CD4-positive, alpha-beta T cell (primary cell): ENCODE measurements at places on chromosomes 4 and X.
A peak's percentile ranks its signal among the peaks of the same experiment; 100 is the strongest.

DNA sequence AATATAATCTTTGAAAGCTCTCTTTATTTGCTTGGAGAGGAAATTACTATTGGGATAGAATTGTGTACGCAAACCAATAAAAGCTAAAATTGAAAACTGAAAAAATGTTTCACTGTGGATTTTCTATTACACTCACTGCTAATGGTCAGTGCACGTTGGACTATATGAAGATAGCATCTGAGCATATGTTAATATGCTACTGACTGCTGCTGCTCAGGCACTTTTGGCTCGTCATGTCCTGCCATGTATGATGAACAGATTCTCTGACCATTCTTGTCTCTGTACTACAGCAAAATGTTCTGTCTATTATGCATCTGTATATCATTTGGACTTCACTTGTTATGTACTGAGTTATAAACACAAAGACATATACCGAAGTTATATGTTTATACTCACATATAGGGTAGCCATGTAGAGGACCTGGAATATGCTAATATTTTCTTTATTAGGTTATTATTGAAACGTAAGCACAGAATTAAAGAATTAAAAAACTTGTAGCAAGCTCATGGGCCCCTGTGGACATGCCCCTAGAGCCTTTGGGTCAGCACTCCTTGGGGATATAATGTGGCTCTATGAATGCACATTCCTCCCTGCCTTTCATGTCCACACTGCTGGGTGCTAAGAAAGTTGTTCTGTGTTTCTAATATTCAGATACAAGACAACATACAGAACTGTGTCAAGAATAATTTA, 120.8 kb downstream of the ANK2 start:
- DNase-seq = no peak

- DNase-seq = no peak
Observed at GRCh38 chrX:70592091-70592490, 147.5 kb downstream of the DLG3 start.

GRCh38 chr4:97396097-97396496, 747.2 kb downstream of the STPG2 start:
- no peak for DNase-seq

GRCh38 chr4:112604589-112604988, 32.1 kb downstream of the ZGRF1 start:
- peak; percentile 12 for DNase-seq

DNA sequence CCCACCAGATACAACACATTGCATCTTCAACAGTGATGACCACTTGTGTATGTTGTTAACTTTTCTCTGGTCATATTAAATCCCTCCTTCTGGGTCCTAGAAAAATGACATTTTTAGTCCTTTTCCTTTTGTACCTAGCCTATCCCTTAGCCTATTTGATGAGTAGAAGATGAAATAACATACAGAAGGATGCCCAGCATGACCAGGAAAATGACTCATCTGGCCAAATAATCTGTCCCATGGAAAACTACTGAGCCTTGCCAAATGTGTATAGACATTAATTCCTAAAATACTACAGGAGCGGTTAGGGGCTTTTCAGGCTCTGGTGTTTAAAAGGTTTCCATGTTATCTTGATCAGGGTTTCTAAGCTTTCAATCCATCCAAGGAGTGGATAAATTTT, 129.0 kb upstream of the KCNIP4 start:
- DNase-seq = no peak

GRCh38 chrX:110056419-110056818, 53.5 kb downstream of the TMEM164 start:
- DNase-seq = no peak

GRCh38 chrX:63657821-63658220, 127.2 kb downstream of the ARHGEF9 start:
- DNase-seq = no peak

GRCh38 chr4:105170711-105171110, 24.0 kb downstream of the TET2 start:
- no peak for DNase-seq

DNA sequence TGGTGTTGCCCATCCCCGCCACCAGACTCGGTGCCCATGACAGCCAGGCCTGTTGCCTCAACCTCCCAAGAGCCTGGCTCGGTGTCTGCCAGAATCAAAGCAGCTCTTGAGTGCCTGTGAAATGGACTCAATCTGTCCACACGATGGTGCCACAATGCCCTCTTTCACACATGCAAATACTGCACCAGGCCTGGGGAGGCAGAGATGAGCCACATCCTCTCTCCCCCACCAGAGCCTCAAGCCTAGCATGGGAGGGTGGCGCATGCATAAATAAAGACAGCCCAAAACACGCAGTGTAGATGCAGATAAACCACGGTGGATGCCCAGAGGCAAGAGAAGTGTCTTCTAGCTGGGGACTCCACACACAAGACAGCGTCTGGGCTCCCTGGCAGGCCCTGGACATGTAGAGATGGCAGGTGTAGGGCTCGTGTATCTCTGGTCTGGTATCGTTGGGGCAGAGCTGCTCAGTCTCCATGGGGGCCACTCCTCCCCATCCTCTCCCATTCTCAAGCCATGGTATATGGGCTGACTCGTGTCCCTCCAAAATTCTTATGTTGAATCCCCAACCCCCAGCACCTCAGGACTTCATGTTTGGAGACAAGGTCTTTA, 65.6 kb downstream of the JAKMIP1 start:
- peak; percentile 12 for DNase-seq

- DNase-seq = no peak
Observed at GRCh38 chrX:116490104-116490503, 27.3 kb upstream of the CT83 start.

- no peak for DNase-seq
Observed at GRCh38 chr4:174592256-174592984, 70.1 kb upstream of the HPGD start.

DNA sequence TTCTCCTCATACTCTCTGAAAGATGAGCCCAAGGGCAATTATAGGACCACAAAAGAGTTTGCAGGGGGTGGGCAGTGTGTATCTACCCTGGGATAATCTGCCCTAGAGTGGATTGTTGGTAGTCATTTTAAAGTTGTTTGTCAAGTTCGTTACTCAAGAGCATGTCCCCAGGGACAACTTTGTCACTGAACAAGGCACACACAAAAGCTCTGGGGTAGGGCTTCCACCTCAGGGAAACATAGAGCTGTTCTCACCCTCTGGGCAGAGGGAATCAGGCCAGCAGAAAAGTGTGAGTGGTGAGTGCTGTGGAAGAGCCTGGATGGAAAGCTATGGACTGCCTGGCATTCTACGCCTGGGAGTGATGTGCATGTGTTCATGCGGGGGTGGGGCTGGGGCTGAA, 23.3 kb upstream of the LEF1 start:
- no peak for DNase-seq

GRCh38 chrX:46627062-46627461, 53.5 kb downstream of the CHST7 start:
- DNase-seq = no peak

GRCh38 chr4:75718529-75718928, 5.8 kb upstream of the USO1 start:
- DNase-seq = no peak

DNA sequence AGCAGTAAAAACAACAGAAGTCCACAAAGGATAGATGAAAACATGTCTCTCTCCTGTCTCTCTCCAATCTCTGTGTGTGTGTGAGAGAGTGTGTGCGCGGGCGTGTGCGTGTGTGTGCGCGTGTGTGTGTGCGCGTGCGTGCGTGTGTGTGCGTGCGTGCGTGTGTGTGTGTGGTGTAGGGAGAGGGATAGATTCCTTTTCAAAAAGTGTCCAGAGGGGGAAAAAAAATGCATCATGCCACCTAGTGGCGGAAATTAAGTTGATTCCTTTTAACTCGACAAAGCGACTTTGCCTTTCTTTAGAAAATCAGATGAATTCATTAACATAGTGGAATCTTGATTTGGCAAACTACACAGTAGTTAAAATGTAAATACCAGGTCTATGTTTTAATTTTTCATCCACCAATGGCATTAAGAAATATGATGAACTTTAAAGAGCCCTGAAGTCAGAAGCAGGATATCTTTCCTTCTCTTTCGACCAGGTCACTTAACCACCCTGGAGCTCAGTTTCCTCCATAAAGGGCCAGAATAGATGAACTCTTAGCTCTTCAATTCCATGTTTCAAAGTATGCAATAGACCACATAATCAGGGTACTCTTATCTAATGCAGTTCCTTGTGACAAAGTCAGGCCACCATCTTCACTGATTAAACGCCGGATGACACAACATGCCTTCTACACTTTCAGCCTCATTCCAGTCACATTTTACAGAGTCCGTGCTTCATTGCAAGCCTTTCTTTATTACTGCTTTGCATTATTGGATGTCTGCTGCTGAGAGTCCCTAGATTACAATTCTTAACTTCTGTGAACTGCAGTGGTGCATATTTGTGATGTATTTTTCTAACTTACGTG, 162.8 kb downstream of the FBXO8 start:
- DNase-seq = no peak

DNA sequence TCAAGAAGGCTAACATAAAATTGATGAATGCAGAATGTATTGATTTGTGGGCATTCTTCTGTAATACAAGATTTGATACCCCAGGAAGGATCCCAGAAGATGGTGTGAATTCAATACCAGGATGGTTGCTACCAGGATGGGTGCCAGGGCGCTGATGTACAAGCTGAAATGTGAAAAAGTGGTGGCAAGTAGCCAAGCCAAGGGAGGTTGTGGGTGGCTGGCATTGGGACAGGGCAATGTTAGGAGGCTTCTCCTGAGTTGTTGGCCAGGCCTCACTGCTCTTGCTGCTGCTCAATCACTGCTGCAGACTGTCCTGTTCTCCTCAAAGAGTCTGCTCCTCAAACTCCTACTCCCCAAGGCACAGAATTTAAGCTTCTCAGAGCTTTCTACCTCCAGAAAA, 77.1 kb downstream of the RBM46 start:
- DNase-seq = no peak

DNA sequence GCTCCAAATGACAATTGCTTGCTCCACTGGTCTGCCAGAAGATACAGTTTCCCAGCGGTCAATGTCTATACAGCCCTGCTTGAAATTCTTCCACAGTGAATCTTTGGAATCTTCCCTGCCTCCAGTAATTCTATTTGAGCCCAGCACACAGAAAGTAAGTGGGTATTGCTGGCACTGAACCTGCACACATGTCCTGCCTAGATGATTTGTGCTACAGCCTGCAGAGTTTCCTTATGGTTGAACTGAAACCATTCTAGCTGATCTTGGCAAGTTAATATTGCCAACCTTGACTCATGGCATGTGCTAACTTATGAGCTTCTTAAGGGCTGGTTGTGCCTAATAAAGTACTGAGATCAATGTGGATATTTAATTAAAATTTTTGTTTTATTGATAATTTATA, 553.8 kb upstream of the GNPDA2 start:
- DNase-seq = no peak

GRCh38 chr4:109574443-109574850, 14.4 kb downstream of the MCUB start:
- peak; percentile 54 for DNase-seq

- no peak for DNase-seq
Observed at GRCh38 chrX:1480082-1480785, 27.5 kb upstream of the ASMTL start.

GRCh38 chr4:125244848-125245450, 69.8 kb upstream of the FAT4 start:
- DNase-seq = no peak

- DNase-seq = no peak
Observed at GRCh38 chr4:36824682-36825081, 419.9 kb upstream of the NWD2 start.

DNA sequence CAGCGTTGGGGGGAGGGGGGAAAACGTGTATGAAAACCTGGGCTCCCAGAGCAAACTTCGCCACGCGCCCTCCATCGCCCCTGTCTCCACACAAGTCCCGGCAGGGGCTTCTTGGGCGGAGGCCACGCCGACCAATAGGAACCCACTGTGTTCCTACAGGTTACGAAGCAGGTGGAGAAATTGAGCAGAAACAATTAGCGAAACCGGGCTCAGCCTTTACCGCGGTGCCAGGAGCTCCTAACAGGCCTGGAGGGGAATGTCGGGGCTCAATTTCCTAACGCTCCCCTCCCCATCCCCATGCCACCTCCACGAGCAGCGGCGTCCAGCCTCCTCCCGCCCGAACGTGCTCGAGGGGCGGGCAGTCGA, 589 bp upstream of the KIT start:
- DNase-seq = no peak

DNA sequence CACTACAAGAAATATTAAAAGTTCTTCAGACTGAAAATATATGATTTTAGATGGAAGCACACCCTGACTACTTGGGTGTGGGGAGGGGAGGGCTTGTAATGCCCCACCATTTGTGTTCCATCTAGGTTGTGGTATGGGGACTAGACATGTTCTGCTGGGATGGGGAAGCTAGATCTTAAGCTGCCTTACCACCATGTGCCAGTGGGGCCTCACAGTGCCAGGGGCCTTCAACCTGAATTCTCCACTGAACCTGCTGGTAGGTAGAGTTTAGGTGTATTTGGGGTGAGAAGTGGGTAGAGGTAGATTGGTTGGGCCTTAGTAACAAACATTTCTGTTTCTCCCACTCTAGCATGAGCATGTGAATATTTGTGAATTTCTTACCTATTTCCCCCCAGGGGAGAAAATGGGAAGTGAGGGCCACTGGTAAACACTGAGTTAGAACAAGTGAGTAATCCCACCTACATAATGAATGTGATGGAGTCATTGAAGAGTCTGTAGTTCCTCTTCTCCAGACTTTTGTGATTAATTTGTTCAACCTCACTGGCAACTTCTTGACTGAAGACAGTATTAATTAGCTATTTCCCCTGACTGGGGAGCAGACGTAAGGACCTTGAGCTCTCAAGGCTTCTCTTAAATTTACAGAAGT, 44.0 kb downstream of the BRCC3 start:
- no peak for DNase-seq

GRCh38 chrX:77453190-77453589, 6.0 kb downstream of the FGF16 start:
- DNase-seq = no peak

- no peak for DNase-seq
Observed at GRCh38 chr4:77082886-77083608, 7.3 kb upstream of the CCNI start.

DNA sequence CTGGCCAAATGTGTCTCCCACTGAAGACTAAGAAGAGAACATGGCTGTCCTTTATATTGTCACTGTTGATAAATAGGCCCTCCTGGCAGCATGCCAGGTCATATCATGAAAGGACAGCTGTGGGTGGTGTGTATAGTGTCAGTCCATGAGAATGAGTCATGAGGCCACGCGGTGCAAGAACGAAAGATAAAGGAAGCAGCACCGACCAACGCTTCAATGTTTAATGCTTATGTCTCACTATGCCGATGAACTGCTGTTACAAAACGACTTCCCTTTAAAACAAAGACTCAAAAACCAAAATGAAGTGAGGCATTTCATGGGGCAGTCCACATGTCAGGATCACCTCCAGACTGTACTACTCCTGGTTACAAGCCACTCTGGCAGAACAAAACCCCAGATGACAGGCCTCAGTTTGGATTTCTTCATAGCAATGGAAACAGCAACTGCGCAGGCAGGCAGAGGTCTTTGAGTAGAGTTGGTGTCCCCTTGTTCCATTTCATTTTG, 5.2 kb upstream of the TCEANC start:
- peak; percentile 37 for DNase-seq
